Right lung (tissue), 10 donors: ENCODE measurements at places on chromosomes 6 and 20. TPM values are rescaled to one million over a fixed set of nuclear protein-coding genes. Genes with fewer than 3 reads are reported as not detected.

- no peak for DNase-seq
These were observed 13.9 kb upstream of the TNFRSF6B start for GRCh38 chr20:63682384-63683139.

DNA sequence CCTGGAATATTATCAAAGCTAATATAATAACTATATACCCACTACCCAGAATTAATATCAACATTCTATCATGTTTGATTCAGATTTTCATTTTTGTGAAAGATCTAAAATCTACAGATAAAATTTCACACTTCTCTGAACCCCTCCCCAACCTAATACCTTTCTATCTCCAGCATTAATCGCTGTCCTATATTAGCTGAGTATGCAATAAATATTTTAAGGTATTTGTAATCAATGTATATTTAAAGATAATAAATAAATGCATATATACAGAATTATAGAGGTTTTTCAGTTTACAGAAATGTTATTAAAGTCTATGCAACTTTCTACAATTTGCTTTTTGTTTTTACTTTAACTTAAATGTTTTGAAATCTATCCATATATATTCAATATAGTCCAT is 156.7 kb upstream of the NRSN1 start:
- no peak for DNase-seq

DNA sequence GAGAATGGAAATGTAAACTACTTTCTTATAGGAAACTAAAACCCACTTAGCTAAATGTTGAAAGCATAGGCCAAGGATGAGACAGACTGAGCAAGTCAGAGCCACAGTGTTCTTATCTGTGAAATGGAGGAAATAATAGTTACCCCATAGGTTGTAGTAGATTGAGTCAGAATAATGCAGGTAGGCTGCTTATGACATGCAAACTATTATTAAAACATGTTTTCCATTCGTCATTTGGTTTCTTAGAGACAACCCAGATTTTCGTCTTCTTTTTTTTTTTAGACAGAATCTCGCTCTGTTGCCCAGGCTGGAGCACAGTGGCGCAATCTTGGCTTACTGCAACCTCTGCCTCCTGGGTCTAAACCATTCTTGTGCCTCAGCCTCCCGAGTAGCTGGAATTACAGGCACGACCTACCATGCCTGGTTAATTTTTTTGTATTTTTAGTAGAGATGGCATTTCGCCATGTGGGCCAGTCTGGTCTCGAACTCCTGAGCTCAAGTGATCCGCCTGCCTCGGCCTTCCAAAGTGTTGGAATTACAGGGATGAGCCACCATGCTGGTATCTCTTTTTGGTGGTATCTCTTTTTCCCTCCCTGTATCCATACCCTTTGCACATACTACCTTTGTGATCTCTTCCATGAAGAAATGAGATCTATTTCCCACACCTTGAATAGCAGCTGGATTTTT is 196.5 kb upstream of the ZNF217 start:
- DNase-seq = no peak

- no peak for DNase-seq
These were observed 18.1 kb downstream of the DEK start for GRCh38 chr6:18246205-18246604.

DNA sequence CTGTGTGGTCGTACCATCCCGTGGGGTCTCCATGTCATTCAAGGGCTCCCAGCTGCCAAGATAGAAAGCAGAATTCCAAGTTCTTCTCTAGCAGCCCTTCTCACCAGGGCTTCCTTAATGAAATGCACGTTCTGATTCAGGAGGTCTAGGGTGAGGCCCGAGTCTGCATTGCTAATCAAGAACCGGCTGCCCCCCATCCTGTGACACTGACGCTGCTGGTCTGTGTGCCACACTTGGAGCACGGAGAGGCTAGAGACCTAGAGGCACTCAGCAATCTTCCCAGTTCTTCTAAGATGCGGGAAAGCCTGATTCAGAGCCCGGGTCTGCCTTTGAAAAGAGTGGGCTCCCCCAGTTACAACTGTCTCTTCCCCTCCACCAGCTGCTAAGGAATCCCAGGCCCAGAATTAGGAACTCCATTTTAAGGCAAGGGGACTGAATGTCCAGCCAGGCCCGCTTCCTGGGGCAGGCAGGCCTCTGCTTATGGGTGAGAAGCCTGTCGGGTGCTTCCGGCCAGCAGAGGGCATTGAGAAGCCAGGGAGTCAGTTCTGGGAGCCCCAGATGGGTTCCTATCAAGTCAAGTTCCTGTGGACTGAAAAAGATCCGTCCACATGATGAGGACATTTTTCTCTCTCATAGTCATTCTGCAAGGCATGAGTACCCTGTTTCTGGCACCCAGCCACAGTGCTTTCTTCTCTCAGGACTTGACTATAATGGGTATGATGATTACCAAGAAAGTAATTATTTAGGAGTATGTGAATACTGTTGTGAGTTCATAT is 69.8 kb upstream of the RIN2 start:
- DNase-seq = no peak

The SLC17A3 gene
- polyA plus RNA-seq = 0.19 TPM

- peak; percentile 1 for DNase-seq
These were observed 425.8 kb downstream of the FRK start for GRCh38 chr6:115634887-115635286.

The CLPSL2 gene
- polyA plus RNA-seq = not detected

- DNase-seq = no peak
These were observed 6.1 kb upstream of the EPB41L1 start for GRCh38 chr20:36148439-36148838.

- DNase-seq = no peak
These were observed 168.4 kb downstream of the WDR27 start for GRCh38 chr6:169533301-169534038.

DNA sequence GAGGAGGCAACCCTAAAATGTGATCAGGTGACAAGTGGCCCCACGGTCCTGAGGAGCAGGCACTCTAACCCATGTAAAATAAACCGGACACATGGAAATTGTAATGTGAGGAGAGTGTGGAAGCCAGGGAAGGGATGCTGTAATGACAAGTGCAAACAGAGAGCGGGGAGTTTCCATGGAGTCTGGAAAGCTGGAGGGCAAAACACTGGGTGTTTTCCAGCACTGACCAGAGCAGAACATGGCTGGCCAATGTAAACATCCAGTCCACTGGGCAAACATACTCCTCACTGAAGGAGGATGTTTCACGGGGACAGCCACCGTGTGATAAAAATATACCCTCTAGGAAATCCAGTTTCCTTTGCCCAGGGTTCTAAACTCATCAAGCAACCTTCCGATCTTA is 219.0 kb upstream of the JARID2 start:
- DNase-seq = no peak

- DNase-seq = no peak
These were observed 2.3 kb downstream of the RPS12 start for GRCh38 chr6:132816660-132817059.

DNA sequence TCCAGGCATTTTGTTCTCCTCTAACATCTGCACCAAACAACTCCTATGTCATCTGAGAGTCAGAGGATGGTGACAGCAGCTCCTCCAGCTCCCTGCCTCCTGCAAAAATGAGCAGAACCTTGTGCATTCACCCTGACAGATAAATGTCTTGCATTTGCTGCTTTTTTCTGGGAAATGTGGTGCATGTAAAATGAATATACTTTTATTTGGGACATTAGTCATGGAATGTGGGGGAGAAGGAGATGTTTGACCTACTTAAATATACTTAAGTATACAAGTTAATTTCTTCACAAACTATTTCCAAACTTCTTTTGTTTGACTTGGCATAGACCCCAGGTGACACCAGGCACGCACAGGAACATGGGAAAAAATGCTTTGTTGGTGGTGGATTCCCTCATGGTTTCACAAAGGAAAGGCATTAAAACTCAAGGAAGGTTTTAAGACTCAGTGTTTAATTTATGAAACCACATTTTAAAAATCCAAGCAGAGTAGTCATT is 181.8 kb upstream of the MCHR2 start:
- DNase-seq = peak; percentile 28

The DNMT3B gene
- polyA plus RNA-seq = 5.6 TPM

The TCF15 gene
- 1.3 TPM for polyA plus RNA-seq

The KCNQ2 gene
- 12.4 TPM for polyA plus RNA-seq

DNA sequence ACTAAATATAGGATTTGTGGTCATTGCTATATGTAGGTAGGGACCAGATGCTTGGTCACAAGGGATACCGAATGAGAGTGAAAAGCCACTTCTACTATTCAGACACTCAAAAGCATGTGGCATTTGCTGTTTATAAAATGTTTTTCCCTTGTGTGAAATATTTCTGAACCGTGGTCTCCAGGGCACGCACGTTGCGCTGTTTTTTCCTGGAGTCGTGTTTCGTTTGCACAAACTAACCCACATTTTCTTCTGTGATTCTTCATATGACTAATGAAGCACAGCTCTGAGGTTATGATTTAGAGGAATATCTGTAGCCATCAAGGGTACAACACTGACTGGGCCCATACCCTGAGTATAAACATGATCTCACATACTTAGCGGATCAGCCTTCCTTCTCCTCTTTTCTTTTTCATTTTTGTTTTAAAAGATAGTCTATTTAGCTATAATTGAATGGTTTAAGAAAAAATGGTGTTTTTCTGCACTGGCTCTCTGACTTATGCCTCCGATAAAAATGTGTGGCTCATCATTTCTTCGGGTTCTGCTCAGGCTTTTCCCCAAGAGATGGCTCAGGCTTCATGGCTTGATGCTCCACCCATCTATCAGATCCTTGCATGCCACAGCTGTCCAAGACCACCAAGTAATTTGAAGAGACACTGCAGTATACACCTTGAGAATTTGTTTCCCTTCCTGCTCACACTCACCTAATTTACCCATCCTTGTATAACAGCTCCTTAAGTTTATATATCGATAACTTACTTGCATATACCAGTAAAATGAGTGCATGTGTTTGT is 59.9 kb upstream of the HBS1L start:
- no peak for DNase-seq
